ENCODE measurements at places on chromosomes 5 and 9.

DNA sequence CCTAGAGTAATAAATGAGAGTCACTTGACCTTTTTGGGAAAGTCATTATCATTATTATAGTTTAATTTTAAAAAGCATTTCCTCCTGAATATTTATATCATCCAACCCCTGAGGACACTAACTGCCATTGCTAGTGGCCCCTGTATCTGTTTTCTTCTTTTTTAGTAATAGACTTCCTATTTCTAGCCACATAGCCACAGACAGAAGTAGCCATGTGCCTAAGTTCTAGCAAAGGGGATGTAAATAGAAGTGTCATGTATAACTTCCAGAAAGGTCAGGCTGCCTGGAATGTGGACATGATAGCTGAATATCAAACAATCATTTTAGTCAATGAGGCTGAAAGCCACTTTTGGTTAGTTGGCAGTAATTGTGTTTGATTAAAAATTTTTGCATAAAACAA lies 37.5 kb upstream of the IQGAP2 start:
- no peak for DNase-seq

DNA sequence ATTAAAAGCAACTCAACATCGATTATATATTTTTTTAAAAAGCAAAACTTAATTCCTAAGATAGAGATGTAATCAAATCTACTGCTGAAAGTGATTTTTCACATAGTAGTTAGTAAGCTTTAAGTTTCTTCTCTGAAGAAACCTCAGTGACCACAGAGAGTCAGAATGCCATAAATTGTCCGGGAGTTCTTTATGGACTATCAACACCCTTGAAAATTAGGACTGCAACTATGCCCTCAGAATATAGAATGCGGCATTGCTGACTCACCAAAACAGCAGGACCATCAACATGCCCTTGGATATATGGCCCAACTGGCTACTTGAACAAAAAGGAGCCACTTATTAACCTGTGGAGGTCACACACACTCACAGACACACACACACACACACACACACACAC lies 228.9 kb upstream of the SNX2 start:
- DNase-seq: no peak

- DNase-seq: no peak
Measured at GRCh38 chr5:167816864-167817263, 474.6 kb upstream of the WWC1 start.

GRCh38 chr5:143987751-143988560 lies 176.0 kb downstream of the HMHB1 start:
- no peak for DNase-seq

GRCh38 chr5:151772029-151772845 lies 483 bp downstream of the G3BP1 start:
- no peak for DNase-seq

- no peak for DNase-seq
Measured at GRCh38 chr5:41708604-41708940, 161.7 kb downstream of the OXCT1 start.

- DNase-seq: no peak
Measured at GRCh38 chr5:66906021-66906420, 290.6 kb downstream of the CD180 start.

DNA sequence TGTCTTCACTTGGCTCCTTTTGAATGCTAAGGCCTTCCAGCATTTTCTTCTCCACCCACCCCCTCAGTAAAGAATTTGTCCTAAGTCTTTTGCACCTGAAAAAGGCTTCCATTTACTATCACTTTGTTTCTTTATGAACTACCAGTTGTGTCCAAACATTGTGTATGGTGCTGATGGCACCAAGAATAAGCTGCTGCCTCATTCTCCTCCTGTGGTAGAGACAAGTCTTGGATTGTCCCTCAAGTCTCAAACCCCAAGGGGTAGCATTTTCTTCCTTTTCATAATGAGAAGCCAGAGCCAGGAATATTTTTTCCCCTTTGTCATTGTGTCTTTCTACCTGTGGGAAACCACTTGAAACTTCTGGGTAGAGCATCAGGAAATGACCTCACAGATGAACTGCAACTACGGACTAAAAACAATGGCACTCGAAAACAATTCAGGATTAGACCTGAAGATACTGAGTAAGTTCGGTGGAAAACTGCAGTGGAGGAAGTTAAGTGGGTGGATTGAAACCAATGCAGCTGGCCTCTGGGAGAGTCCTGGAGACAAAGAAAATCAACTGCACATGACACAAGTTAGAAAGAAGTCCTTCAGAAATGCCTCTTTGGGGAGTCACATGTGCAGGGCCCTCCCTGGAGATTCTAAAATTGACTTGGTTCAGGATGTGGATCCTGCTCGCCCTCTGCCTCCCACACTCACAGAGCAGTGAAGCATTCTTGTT lies 80.5 kb downstream of the SH3RF2 start:
- DNase-seq: no peak

- no peak for DNase-seq
Measured at GRCh38 chr9:8864545-8864896, 1064.9 kb upstream of the DMAC1 start.

- no peak for DNase-seq
Measured at GRCh38 chr9:94302426-94302825, 26.0 kb downstream of the NUTM2F start.

- no peak for DNase-seq
Measured at GRCh38 chr5:168347368-168348083, 56.1 kb downstream of the WWC1 start.

All from GM04503 (cell line).